Activated CD4-positive, alpha-beta memory T cell treated with anti-CD3 and anti-CD28 coated beads, Interleukin-2, amount 10 ng/mL, durations not matched to agents 7 days and 5 days (primary cell): ENCODE measurements at places on chromosomes 2 and 18. TPM values are rescaled to one million over a fixed set of nuclear protein-coding genes. Genes with fewer than 3 reads are reported as not detected.
A peak's percentile ranks its signal among the peaks of the same experiment; 100 is the strongest.

Gene OSBPL1A
- total RNA-seq, result 0.93 TPM

DNA sequence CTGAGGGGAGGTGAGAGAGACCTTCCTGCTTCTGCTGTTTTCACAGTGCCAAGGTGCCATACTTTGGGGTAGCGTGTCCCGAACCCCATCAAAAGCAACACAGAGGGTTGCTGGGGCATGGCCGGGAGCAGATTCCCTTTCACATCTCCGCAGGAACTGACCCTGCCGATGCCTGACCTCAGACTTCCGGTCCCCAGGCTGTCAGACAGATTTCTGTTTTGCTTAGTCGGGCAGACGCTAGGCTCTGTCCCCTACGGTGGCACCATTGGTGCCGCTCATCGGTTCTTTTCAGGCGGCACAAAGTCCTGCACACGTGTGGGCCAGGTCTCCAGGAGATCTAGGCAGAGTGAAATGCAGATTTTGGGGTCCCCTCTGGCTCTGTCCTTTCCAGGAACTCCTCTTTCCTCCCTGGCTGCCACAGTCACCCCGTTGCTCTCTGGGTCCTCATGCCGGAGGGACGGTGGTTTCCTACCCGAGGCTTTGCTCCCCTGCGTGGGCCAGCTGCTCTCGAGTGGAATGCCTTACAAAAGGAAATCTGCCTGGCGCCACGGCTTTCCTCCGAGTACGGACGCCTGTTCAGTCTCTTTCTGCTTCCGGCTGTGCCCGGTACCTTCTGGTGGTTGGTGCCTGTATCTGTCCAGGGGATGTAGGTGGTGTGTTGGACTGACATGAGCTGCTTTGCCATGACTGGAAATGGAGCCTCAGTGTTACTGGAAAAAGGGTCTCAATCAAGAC is 39.3 kb downstream of the RTP5 start:
- DNase-seq, result no peak

Gene CNGA3
- total RNA-seq, result not detected

GRCh38 chr2:235051436-235052260 is 99.8 kb downstream of the SH3BP4 start:
- DNase-seq, result no peak

Gene ABI2
- total RNA-seq, result 32.3 TPM

- no peak for DNase-seq
Observed at GRCh38 chr2:64404002-64404731, 49.8 kb upstream of the LGALSL start.

DNA sequence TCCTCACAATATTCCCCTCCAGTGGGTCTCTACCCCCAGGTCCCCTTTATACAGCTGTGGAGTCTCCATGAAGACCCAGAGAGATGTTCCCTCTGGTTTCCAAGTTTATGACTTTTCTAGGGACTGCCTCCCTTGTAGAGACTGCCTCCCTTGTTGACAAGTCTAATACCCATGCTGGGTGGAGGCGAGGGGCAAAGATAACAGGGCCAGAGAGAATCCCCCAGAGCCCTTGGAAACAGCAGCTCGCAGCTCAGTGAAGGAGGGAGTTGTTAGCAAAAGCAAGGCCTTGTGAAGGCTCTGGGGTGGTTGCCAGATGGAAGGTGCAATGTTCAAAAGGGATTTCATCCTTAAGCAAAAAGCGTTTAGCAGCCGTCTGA is 75.0 kb upstream of the GATA6 start:
- no peak for DNase-seq

Gene NR4A2
- total RNA-seq, result 3.4 TPM

GRCh38 chr2:100957996-100958653 is 44.0 kb upstream of the RPL31 start:
- DNase-seq, result no peak

- no peak for DNase-seq
Observed at GRCh38 chr2:192060161-192060560, 134.6 kb downstream of the TMEFF2 start.

Gene TOGARAM2
- 8.9 TPM for total RNA-seq

- no peak for DNase-seq
Observed at GRCh38 chr2:224561234-224562005, 23.7 kb downstream of the CUL3 start.

Gene IFIH1
- total RNA-seq, result 66.9 TPM

- DNase-seq, result no peak
Observed at GRCh38 chr18:12783524-12783923, 80.7 kb downstream of the PSMG2 start.

GRCh38 chr18:73827801-73828200 is 319.8 kb downstream of the FBXO15 start:
- DNase-seq, result no peak

DNA sequence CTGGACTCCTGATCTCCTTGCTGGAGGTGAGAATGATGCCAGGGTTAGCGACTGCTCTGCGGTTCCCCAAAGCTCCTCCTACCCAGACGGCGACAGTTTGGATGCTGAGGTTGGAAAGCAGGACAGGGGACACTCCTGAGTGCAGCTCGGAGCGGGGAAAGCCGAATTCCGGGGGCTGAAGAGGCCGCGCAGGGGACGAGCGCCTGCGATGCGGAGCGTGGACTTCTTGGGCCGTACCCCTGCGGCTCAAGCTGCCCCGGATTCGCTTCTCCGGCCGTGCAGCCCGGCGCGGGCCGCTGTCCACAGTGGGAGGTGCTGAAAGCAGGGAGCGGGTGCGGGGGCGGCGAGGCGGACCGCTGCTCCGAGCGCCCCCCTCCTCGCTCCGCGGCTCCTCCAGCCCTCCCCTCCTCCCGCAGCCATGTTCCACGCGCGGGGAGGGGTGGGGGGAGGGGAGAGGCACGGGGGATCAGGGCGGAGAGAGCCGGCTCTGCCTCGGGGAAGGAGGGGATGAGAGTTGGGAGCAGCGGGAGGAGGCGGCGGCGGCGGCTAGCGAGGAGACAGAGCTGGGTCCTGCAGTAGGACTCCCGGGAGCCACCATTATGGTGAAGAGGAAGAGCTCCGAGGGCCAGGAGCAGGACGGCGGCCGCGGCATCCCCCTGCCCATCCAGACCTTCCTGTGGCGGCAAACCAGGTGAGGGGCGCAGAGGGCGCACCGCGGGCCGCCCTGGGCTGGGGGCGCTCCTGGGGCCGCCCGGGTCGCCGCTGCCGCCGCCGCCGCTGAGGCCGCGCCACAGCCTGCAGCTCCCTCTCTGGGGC is at the start of gene UNC80:
TSS of gene UNC80 (plus strand) at position 359 of the 816 bp plus-strand sequence. CDS start at position 600, 241 bp downstream.
- peak; percentile 27 for DNase-seq

- no peak for DNase-seq
Observed at GRCh38 chr2:172373766-172374165, 53.6 kb upstream of the ITGA6 start.

GRCh38 chr2:234955971-234956509 is 4.2 kb downstream of the SH3BP4 start:
- no peak for DNase-seq

DNA sequence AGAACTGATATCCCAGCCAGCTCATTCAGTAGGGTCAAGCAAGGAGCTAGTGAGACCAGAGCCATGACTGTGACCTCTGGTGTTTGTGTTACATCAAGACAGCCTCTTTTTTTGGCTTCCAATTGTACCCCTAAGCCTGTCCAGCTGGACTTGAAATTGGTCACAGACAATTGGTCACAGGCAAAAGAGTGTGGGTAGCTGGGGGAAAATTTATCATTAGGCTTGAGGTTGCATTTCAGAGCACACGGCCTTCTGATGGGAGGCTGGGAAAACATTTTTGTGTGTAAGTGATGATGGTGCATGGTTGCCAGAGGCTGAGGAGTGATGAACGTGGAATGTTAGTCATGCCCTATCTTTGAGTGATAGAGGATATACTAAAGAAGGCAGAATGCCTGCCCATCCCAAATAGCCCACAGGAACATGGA is 285.1 kb upstream of the SLC14A2 start:
- no peak for DNase-seq

Gene IL1R2
- total RNA-seq, result 0.88 TPM

Gene FBXO48
- 5.0 TPM for total RNA-seq
